ENCODE measurements at places on chromosomes 3 and 15.
A peak's percentile ranks its signal among the peaks of the same experiment; 100 is the strongest.

DNA sequence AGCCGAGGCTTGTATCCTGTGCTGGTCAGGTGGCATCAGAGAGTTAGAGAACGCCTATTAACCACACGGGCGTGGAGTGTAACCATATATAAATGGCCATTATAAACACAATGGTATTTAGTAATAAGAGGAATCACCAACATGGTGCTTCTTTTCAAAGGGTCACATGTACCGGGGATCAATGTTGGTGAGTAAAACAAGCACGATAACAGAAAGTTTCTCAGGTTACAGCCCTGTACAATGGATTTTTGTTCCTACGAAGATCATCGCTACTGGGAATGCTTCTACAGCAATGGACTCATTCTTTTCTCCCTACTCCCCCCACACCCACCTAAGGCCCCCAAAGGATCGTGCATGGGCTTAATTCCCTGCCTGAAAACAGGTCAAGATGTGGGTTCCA, 42.5 kb downstream of the MEIS2 start:
- no peak for DNase-seq

DNA sequence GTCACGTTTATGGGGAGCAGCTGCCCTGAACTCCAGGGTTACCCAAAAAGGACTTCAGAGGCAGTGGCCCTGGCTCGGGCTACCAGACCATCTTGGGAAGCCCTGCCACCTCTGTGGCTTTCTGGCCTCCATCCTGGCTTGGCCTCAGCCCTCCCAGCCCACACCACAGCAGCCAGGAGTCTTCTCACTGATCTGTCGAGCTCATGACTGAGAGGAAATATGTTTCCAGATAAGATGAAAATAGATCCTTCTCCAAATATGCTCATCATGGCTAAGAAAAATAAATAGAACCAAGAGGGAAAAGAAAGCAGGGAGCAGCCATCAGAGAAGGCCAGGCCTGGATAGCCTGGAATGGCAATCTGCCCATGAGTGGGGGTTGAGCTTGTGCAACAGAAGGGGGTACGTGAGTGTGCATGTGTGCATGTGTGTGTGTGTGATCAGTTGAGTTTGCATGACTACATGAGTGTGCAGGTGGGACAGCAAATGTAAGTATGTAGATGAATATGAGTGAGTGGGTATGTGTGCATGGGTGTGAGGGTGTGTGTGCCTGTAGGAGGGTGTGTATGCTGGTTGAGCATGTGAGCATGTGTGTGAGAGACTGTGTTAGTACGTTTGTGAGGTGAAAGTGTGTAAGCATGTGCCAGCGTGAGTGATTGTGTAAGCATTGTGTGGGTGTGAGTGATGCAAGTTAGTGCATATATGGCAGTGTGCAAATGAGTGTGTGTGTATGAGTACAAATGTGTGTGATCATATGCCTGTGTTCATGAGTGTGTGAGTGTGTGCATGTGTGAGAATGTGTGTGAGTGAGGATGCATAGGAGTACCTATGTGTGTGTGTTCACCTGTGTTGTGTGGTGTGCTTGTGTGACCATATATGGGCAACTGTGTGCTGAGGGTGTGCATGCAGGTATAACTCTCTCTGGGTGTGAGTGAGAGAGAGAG, 9.9 kb upstream of the RFT1 start:
- DNase-seq, result no peak

- DNase-seq, result peak; percentile 27
Measured at GRCh38 chr3:131591394-131592014, 88.7 kb upstream of the MRPL3 start.

DNA sequence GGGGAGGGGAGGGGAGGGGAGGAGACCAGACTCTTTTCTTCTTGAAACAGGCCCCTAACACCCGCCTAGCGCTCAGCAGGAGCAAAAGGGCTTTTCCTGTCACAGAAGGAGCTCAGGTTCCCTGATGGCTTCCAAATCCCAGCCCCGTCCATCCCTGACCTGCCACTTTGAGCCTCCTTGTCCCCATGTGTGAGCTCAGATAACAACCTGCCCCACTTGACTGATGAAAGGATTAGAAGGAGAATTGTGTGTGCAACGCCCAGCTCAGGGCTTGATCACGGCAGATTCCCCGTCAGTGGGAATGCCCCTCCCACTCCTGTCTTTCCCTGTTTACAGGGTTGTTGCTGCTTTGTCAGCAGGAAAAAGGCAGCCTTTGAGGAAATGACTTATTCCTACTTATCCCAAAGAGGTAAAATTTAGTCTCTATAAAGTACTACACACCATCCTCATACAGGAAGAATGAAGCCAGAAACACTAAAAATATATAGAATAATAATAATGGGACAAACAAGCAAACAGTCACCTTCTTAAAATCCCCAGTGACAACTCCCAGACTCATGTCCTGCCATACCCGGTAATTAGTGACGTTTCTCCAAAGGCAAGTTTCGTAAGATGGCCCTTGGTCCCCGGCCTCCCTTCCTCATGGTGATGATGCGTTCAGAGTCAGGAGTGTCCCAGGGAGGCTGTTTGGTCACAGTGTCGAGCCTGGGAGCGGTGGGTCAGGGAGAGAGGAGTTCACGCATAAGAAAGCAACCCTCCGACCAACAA, 6.1 kb upstream of the LRRC15 start:
- no peak for DNase-seq

DNA sequence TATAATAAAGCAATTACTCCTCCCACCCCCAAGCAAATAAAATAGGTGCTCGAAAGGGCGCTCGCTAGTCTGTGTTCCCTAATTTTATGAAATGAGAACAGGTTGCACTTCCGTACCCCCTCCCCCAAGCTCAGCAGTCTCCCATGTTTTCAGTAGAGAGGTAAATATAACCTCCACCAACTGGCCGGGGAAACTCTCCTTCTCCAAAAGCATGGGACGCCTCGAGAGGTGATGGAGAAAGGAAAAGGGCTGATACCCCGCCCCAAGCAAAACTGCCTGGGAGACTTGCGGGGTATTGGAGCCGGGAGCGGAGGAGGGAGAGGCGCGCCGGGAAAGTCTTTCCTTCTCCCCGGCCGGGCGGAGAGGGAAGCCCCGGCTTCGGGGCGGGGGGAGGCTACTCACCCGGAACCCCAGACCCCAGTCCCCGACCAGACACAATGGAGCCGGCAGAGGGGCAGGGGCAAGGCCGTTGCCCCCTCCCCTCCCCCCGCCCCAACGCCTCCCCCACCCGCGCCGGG, 605 bp downstream of the DCUN1D1 start:
- no peak for DNase-seq

DNA sequence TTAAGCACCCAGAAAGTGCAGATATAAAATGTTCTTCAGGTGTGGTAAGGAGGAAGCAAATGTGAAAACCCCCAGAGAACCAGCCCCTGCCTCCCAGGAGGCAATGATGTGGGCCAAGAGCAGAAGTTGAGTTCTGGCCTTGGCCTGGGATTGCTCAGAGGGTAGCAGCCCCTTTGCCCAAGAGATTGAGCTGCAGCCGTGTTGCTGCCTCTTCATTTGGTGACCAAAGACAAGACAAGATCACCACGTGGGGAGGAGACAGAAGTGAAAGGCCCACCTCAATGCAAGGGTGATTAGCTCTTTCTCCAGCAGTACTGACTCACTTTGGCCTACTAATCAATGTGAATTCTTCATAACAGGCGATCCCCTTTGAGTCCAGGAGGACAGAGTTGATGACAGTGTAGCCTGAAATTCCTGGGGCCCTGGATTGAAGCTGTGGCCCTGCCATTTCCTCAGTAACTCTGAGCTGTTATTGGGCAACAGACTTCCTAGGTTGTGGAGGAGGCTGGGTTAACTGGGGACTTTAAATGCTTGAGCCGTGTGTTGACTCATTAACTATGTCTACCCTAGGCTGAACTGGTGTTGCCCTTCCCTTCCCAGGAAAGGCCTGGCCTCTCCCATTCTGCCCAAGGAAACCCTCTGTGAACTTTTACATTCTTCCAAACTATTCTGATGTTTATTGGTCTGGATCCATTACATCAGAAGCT, 86.5 kb downstream of the ST6GAL1 start:
- no peak for DNase-seq

- no peak for DNase-seq
Measured at GRCh38 chr3:44952689-44953088, 23.3 kb downstream of the ZDHHC3 start.

- no peak for DNase-seq
Measured at GRCh38 chr15:83081256-83082014, 14.4 kb upstream of the BTBD1 start.

DNA sequence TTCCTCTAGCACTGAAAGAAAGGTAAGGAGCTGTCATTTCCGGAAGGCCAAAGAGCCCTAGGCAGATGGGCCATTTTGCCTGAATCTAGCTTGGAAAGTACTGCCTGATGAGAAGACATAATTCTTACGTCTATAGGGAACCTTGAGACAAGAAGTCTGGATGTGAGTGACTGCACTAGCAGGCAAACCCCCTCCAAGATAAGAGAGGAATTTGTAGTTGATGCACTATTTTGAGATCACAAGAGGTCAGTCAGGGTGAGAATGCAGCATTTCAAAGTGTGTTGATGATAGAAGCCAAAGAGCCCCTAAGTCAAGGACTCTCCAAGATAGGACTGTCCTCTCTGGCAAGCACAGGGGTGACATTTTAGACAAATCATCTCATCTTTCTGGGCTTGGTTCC, 99.2 kb downstream of the HES1 start:
- DNase-seq, result no peak

- DNase-seq, result no peak
Measured at GRCh38 chr3:130117933-130118332, 36.3 kb downstream of the ALG1L2 start.

DNA sequence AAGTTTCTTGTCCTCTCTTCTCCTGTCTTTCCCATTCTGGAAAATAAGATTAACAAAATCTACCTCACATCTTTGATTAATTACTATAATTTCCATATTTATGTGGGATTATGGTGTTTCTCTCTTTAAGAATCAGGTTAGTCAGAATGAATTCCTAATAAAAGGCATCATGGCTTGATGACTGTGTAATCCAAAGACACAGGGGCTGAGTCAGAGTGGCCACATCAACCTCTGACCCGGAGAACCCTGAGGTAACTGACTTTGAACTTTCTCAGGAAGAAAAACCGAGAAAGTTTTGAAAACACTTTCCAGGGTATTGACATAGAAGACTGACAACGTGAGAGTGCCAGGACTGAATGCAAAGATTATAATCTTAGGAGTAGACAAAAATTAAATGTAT, 170.3 kb upstream of the MCTP2 start:
- no peak for DNase-seq

- no peak for DNase-seq
Measured at GRCh38 chr15:40253167-40253790, 14.4 kb downstream of the PAK6 start.

GRCh38 chr3:141292356-141293058, 60.9 kb downstream of the PXYLP1 start:
- DNase-seq, result no peak

GRCh38 chr15:99613481-99613880, 47.7 kb downstream of the MEF2A start:
- DNase-seq, result no peak
